Stimulated activated CD4-positive, alpha-beta T cell treated with anti-CD3 and anti-CD28 coated beads, Interleukin-1b, Interleukin-23, amount 100 ng/mL, for 48 hours (primary cell): ENCODE measurements at places on chromosomes 11 and 22.

DNA sequence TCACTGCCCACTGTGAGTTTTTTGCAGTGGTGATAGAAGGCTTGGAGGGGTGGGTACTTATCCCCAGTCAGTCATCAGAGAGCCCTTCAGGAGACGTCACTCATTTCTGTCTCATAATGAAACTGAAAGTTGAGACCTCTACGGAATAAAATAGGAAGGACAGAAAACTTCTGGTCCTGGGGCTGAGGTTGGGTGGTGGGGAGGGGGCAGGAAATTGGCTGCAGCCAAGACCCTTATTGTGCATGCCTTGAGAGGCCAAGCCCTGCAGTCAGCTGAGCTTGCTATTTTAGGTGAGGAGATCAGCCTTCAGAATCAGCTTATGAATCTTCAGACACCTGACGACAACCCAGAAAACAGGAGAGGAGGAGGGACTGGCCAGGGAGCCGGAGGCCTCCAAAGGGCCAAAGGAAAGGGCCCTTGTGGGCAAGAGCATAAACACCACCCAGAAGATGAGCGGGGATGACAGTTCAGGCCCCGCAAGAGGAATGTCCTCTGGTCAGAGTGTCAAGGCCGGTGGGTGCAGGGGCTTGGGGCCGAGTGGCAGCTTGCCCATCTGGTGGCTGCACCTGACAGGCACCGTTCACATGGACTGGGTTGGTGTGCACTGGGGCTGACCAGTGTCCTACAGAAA, 17.9 kb upstream of the ADA2 start:
- DNase-seq: no peak

GRCh38 chr11:13216019-13216710, 61.4 kb upstream of the BMAL1 start:
- DNase-seq: peak; percentile 73

DNA sequence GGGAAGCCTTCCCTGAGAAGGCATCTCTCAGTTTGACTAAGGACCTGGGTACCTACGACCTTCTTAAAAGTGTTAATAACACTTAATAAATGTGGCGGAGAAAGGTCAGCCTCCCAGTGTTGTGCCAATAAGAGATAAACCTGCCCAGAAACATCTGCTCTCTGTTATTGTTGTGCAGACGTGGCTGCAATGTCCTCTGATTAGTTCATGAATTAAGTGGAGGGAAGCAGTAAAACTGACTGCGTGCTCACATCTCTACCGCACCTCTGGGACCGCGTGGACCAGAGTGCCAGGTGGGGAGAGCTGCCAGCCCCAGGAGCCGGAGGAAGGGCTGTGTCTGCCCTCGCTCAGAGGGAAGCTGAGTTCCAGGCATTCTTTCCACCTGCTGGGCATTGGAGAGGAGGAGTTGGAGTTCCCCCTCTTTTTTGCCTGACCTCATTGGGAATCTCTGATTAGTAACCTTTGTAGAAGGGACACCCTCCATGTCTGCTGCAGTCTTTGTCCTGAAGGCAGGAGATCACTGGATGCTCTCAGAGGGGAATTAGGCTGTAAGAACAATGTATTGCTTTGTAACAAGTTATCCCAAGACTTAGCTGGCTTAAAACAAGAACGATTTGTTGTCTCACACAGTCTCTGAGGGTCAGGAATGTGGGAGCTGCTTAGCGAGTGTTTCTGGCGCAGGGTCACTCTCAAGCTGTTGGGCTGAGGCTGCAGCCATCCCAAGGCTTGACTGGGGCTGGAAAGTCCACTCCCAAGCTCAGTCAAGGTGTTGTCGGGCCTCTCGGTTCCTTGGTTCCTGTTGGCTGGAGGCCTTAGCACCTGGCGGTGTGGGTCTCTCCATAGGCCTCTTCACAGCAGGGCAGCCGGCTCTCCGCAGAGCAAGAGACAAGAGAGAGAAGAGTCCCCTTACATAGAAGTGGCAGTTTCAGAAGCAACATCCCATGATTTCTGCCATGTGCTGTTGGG, 247.6 kb upstream of the TBCEL start:
- DNase-seq: no peak

DNA sequence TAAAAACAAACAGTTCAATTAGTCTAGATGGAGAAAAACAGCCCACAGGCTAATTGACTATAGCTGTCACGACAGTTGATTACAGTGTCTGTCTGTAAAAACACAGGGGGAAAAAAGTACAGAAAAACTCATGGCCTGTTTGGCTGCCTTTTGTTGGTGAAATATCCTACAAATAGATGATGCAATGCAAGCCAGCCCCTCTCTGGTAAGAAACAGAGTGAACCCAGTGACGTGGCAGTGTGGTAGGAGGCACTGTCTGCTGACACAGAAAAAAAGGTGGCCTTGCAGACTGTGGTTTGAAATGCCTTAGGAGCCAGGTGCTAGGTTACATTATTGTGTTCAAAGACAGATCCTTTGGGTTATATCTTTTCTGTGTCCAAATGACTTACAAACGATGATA, 431.4 kb upstream of the CCDC90B start:
- DNase-seq: no peak

- DNase-seq: no peak
These were observed 9.7 kb downstream of the MMP26 start for GRCh38 chr11:4714300-4714699.

- DNase-seq: no peak
These were observed 113.2 kb downstream of the SWAP70 start for GRCh38 chr11:9777066-9777465.

DNA sequence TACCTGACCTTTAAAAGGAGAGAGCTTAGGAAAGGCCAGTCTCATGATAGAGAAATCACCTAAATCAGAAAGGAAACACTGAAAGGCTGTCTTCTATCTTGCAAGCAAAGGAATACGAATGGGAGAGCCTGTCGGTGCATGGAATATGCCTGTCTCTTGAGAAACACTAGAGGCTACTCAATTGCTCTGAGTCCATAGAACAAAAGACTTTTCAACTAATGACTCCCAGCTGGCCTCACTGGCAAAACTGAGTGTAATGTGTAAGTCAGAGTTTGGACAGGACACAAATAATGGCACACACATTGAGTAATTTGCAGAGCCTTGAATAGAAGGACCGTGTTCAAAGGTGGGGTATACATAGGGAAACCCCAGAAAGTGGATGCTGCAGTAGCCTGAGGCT, 171.0 kb upstream of the ARHGAP20 start:
- DNase-seq: no peak

GRCh38 chr22:32265882-32266767, 11.0 kb upstream of the SLC5A4 start:
- DNase-seq: peak; percentile 79

DNA sequence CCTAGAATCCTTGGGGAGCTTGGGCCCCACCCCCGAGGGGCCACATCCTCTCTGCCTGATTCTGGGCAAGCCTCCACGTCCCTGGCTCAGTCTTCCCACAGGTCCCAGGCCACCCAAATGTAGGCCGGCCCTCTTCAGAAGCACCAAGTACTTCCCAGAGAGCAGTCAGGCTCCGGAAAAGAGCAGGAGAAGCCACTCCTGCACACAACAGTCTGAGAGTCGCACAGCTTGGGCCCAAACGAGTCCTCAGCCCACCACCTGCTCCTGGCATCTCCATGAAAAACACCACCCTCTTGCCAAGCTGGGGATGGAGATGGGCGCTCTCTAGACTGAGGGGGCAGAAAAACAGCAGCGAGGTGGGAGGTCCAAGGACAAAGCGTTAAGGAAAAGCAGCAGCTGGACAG, 15.4 kb downstream of the EHD1 start:
- no peak for DNase-seq

DNA sequence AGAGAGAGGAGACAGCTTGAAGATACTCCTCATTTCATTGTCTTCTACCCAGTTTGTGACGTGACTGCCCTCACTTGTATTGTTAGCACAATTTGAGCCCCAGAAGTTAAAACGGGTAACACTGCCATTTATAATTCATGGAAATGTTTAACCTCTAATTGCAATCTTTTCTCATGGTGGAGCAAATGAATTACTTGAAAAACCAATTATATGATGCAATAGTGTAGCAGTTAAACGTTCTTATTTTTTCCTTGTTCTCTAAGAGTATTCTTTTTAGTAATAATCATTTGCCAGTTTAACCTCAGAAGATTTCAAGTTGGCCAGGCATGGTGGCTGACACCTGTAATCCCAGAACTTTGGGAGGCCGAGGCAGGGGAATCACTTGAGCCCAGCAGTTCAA, 56.6 kb downstream of the CDON start:
- no peak for DNase-seq

GRCh38 chr11:12376259-12377081, 901 bp upstream of the PARVA start:
- DNase-seq: no peak

- DNase-seq: peak; percentile 67
These were observed 840 bp downstream of the GRAMD1B start for GRCh38 chr11:123430721-123431497.

DNA sequence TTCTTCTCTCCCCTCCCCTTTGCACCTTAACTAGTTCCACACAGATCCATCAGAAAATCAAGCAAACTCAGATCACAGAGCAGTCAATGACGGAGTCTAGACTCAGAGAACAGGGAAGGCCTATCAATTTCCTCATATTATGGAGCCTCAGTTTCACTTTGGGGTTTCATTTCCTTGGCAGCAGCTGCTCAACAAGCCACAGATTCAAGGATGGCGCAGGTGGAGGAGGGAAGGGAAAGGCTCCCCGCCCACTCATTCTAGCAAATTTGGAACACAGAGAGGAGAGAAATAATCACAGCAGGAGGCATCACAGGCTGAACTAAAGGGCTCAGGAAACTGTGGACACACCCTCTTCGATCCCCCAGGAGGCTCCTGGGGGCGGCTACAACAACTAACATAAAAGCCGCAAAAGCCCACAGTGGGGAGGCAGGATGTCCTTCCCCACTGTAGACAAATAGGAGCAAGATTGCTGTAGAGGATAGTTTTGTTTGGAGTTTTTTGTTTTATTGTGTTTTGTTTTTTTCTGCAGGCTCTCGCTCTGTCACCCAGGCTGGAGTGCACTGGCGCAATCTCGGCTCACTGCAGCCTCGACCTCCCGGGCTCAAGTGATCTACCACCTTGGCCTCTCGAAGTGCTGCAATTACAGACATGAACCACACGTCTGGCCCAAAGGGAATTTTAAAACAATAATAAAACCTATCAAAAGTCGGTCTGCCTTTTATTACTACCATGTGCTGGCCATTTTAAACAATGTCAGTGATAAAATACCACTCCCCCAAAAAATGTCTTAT, 3.4 kb downstream of the PLAAT3 start:
- DNase-seq: no peak

- no peak for DNase-seq
These were observed 53.4 kb downstream of the GRAMD1B start for GRCh38 chr11:123483466-123483865.

- no peak for DNase-seq
These were observed 175.1 kb downstream of the SWAP70 start for GRCh38 chr11:9838961-9839360.

DNA sequence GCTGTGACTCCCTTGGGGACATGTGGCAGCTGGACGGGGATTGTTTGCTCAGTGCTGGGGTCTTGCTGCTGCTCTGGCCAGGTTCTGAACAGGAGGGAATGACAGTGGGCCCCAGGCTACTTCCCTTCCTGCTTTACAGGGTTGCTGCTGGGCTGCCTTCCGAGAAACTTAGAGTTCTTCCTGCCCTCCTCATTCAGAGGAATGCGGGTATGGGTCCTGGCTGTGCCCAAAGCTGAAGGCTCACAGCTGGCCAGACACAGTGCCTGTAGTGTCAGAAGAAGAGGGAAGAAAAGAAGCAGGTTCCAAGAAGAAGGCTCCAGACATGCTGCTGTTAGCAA, 108.3 kb upstream of the PARVA start:
- DNase-seq: no peak

GRCh38 chr11:69828276-69828970, 9.2 kb upstream of the FGF3 start:
- DNase-seq: no peak

DNA sequence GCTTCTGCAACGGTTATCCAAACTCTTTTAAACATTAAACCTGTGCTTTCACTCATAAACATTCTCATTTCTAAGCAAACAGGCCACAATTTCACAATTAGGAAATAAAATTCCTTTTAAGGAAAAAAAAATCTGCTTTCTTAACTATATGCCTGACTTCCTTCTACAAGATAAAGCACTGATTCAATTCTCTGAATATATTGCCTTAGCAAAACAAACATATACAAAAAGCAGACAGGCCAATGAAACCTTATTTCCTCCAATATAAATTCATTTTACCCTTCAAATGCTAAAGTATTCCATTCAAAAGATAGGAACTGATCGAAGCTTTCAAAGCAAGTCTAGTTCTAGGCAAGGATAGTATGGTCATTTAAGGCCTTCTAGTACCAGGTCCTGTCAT, 76.7 kb downstream of the PHF21A start:
- no peak for DNase-seq

- DNase-seq: no peak
These were observed 19.8 kb downstream of the LUZP2 start for GRCh38 chr11:24516638-24517037.

DNA sequence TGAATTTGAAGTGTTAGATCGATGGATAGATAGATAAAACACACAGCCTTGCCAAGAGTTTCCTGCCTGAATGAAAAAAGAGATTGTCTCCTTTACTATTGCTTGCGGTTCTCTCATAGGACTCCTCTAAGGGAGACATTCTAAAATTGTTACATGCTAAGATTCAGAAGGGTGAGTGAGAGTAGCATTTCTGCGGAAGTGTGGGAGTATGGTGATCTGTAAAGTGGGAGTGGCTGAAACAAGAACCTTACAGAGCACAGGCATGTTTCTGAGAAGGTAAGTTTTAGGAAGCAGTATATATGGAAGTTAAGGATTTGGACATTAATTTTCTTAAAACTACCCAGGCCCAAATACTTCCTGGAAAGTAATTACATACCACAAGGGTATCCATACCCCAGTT, 139.6 kb downstream of the TRIM44 start:
- no peak for DNase-seq

- peak; percentile 33 for DNase-seq
These were observed 354.7 kb downstream of the LARGE1 start for GRCh38 chr22:33565580-33565995.

GRCh38 chr11:124899383-124900145, 1.9 kb upstream of the ROBO4 start:
- no peak for DNase-seq

- no peak for DNase-seq
These were observed 114.3 kb downstream of the ZBTB16 start for GRCh38 chr11:114173843-114174242.

GRCh38 chr11:96648991-96649390, 259.2 kb downstream of the JRKL start:
- DNase-seq: no peak

DNA sequence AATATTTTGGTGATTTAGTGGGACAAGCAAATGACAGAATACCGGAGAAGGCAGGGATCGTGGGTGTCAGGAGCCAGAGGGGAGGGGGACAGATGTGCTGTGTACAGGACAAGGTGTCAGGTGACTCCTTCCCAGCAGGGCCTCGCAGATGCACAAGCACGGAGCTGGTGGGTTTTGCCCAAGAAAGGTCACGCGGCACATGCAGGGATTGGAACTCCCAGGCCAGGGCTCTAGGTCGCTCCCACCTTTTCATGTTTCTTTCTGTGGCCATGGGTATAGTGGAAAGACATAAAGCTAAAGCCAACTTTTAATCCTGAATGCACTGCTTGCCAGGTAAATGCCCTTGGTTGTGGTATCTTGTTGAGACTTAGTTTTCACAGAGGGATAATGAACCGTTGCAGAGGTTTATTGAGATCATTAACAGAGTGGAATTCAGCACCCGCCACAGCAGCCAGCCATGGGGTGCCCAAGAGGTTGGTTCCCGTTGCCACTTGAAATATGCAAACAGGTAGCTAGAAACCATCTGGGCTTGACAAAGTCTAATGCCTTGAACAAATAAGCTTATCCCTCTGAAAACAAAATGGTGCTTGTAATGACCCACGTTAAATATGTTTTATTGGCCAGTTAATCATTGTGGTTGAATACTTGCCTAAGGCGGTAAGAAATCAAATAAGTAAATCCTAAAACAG, 10.1 kb downstream of the C22orf23 start:
- DNase-seq: no peak

GRCh38 chr11:122789907-122790306, 48.4 kb upstream of the CRTAM start:
- no peak for DNase-seq
